Tibial nerve (tissue), 4 donors: ENCODE measurements at places on chromosomes 1 and 21.

DNA sequence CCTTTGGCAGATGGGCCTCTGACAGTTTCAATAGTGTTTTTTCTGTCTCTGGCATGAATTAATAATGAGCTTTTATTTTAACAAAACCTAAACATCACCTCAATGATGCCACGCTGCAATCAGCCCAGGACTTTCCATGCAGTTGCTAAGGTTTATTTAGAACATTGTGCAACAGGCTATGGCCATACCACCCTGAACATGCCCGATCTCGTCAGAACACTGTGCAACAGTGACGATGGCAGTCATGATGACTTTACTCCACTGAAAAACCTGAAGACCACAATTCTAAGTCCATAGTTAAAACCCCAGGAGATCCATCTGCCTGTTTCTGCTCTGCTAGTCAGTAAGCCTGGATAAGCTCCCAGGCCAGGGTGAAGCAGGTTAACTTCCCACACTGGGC lies 310.0 kb downstream of the PBX1 start:
- DNase-seq: no peak

- no peak for DNase-seq
These were observed 5.3 kb upstream of the KIF17 start for GRCh38 chr1:20723159-20723536.

- no peak for DNase-seq
These were observed 22.2 kb downstream of the SGIP1 start for GRCh38 chr1:66556161-66556611.

- no peak for DNase-seq
These were observed 57.8 kb upstream of the FASLG start for GRCh38 chr1:172601046-172601630.

- no peak for DNase-seq
These were observed 10.0 kb upstream of the OVAAL start for GRCh38 chr1:180548686-180549317.
